Right cardiac atrium (tissue), 5 donors: ENCODE measurements at places on chromosomes 4 and X.

- DNase-seq: no peak
These were observed 24.4 kb downstream of the IGSF1 start for GRCh38 chrX:131264665-131265064.

DNA sequence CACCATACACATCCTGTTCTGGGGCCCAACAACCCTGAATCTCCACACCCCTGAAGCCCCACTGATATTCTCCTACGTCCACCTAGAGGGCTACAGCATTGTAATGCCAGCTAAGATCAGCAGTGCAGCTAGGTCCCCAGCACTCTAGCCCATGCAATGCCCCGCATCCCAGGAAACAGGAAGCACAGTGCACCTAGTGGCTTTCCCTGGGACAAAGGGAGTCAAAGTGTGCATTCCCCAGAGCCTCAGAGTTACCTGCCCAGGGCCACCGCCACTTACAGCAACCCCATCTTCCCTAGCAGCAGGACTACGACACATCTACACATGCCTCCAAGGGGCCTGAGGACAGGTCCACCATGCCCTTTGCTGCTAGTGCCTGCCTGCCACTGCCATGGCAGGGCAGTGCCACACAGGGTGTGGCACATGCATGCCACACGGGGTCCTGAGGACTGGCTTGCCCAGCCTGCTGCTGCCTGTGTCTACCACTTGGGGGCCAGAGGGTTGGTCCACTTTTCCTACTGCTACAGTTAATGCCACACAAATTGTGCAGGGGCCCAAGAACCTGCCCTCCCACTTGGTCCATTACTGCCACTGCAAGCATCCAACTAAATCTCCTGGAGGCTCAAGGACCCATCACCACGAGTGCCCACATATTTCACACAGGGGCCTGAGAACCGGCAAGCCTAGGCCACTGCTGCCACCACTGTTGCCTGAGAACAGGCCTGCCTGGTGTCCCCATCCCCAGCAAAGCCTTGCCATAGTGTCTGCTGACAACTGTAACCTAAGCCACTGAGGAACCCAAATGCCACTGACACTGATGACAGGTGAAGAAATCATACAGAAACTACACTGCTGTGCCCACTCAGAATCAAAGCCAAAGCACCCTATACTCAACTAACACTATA lies 23.7 kb downstream of the TLR6 start:
- DNase-seq: no peak

DNA sequence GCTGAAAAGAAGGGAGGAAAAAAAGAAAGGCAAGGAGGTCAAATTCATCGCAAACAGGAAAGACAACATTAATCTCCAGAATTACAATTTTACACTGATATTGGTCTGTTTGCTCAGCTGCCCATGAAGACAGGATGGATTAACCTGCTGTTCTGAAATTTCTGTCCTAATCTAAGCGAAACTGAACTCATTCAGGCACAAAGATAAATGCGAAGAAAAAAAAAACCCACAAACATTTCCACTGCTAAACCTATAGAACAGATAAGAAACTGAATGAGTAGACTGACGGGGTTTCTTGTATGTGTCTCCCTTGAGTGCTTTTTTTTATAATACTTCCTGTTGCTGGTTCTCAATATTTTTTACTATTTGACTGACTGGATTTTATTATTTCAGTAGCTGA lies 251.8 kb upstream of the FTHL17 start:
- no peak for DNase-seq

GRCh38 chr4:3340700-3341083 lies 47.9 kb downstream of the RGS12 start:
- no peak for DNase-seq

DNA sequence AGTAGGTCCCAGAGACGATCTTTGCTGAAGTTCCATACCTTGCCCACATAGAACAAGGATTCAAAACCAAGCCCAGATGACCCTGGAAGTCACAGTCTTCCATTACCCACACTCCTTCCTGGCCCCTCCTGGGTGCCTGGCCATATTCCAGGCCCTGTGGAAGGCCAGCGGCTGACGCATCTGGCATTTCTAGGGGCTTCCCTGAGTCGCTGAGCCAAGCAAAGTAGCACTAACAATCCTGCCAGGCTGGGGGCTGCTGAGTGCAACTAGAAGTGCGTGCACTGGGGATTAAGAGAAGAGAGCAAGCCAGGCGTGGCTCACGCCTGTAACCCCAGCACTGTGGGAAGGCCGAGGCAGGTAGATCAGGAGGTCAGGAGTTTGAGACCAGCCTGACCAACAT lies 175.2 kb upstream of the CPEB2 start:
- no peak for DNase-seq

DNA sequence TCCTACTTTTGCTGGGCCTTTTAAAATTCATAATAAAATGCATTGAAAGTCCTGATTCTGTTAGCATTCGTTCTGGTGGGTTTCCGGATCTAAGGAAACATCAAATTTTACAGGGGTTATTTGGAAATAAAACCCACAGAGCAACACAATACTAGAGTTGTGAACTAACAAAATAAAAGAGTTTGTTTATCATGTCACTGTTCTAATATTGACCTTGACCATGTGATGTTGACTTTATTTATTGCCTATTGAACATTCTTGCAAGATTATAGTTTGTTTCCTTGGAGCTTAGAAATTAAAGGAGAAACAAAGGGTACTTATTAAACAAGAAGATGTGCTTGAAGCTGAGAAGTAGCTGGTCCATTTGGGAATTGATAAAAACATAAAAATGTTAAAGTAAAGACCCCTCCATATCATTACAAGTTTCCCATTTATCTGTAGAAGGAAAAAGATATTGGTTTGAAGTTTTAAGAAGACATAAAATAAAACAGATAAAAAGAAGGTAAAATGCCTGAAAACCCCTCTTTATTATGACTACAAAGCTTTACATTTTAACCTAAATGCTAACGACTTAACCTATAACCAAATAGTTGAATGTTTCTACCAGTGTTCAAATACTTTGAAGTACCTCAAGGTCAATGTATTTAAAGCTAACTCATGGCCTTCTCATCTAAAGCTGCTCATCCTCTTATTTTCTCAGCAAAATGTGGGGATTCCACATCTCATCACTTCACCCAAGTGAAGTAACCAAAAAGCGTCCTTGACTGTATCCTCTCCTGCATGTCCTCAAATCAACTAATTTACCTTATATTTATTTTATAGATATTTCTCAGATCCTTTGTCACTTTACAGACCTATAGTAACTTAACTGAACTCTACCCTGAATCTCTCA lies 179.6 kb downstream of the GASK1B start:
- DNase-seq: no peak
